ENCODE measurements at places on chromosomes 3 and 15.

DNA sequence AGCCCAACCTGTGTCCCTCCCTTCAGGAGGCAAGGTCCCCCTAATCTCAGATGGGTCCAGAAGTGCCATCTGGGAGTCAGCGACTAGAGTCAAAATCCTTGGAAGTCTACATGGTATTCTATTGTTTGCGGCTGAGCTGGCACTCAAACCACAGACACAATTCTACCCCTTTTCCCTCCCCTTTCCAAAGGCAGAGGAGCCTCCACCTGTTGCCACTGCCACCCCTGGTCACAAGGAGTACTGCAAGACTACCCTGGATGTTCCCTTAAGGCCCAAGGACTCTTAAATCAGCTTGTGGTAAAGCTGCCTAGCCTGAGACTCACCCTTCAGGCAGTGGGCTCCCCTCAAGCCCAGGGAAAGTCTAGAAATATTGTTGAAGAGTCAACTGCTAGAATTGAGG lies 4.3 kb upstream of the OR5H6 start:
- no peak for DNase-seq

DNA sequence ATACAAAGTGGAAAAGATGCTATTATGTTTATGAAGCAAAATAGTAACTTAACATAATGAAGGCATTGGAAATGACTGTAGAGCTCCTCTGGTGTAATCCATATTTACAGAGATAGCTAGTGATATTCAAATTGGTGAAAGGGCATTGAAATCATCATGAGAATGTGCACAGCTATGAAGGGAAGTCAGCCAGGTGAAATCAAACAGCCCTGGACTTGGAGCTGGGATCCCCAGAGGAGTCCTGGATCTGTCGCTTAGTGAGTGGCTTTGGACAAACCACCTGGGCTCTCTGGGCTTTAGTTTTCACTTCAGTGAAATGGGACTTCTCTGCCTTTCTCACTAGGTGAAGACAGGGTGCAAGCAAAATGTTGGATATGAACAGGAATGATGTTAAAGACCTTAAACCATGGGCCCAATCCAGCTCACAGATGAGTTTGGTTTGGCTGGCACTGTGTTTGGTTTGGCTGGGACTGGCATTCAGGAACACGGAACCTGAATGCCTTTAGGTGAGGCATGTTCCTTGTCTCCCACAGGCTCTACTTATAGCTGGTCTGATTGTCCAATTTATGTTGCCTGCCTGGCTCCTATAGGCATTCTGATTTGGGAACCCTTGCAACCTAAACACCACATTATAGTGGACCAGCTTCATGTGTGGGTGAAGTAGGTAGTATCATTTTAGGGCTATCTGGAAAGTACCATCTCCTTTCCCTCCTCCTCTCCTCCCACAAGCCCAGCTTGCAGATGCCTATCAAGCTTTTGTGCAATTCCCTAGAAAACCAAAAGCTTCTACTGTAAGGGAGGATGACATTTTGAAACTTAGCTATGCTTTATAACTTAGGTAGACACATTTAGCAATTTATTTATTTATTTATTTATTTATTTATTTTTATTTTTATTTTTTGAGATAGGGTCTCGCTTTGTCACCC lies 110.6 kb upstream of the TNFAIP8L3 start:
- DNase-seq: no peak

DNA sequence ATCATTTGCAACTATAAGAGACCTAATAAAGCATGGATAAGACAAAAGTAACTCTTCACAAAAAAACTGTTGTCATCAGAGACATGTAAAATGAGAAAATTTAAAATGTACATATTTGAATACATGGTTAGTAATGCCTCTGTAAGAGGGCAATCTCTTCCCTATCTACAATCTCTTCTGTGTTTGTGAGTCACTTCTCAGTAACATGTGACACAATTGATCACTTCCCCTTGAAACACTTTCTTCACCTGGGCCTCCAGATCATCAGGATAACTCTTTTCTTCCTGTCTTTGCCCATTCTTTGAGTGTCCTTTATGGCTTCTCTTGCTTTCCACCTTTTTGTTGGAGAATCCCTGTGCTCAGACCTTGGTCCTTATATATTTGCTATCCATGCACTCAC lies 50.4 kb downstream of the TFDP2 start:
- no peak for DNase-seq

DNA sequence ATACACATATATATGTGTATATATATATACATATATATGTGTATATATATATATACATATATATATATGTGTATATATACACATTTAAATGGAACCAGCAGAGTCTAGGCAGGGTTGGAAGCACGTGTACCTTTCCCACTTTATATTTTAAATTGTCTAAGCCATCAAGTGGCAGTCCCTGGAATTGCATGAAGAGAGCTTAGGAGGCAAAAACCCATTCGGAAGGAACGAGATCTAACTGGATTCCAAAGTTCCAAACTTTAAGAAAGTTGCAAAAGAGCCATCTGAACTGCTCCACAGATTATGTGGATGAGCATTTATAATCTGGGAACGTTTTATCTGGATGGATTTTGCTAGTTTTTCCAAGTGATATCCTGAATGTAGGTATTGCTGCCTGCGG lies 186.5 kb downstream of the FOXP1 start:
- DNase-seq: no peak

- no peak for DNase-seq
Measured at GRCh38 chr15:69794645-69795469, 302.9 kb downstream of the TLE3 start.

DNA sequence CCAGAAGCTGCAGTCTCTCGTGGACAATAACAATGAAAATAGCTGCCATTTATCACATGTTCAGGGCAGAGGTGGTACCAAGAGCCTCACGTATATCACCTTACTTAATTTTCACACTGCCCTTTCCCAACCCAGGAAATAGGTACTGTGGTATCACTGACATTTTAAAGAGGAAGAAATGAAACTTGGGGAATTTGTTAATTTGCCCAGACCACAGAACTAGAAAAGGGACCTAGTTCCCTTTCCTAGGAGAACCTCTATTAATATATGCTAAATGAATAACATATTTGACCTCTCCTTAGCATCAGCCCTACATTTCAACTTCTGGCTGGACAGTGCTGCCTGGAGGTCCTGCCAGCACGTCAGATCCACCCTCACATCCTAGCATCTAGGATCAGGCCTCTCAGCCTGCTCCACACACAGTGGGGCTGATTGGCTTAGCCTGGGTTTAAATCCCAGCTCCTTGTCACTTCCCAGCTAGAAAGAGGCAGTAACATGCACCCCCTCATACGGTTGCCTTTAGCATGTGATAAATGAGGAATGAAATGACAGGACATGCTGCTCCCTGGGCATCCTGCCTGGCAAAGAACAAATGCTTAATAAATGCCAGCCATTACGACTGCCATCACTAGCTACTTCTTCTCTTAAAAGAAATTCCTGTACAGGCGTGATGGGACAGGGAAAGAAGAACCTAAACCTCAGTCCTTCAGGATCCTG lies 95.1 kb upstream of the TNFAIP8L3 start:
- DNase-seq: no peak

GRCh38 chr15:47812470-47812999 lies 95.2 kb downstream of the SEMA6D start:
- DNase-seq: no peak

- no peak for DNase-seq
Measured at GRCh38 chr3:7663771-7664170, 802.9 kb downstream of the GRM7 start.

DNA sequence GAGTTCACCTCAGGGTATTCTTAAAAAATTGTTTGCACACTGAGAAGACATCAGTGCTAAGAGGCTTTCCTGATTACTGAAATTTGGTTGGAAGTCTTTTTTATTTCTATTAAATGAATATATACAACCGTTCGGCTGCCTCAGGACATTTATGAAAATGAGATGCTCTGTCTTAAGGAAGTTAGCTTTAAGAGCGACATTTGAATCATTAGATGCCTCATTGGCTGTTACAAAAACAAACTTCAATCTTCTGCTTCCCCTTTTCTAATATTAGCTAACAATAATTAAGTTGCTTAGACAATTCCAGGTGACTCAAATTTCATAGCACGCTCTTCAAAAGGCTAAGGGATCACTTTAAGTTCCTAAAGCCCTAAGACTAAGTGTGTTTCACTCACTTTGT lies 673.7 kb downstream of the FHIT start:
- DNase-seq: no peak

- no peak for DNase-seq
Measured at GRCh38 chr3:52172262-52172757, 18.1 kb upstream of the POC1A start.

GRCh38 chr3:25427155-25427554 lies 908 bp upstream of the RARB start:
- DNase-seq: no peak

DNA sequence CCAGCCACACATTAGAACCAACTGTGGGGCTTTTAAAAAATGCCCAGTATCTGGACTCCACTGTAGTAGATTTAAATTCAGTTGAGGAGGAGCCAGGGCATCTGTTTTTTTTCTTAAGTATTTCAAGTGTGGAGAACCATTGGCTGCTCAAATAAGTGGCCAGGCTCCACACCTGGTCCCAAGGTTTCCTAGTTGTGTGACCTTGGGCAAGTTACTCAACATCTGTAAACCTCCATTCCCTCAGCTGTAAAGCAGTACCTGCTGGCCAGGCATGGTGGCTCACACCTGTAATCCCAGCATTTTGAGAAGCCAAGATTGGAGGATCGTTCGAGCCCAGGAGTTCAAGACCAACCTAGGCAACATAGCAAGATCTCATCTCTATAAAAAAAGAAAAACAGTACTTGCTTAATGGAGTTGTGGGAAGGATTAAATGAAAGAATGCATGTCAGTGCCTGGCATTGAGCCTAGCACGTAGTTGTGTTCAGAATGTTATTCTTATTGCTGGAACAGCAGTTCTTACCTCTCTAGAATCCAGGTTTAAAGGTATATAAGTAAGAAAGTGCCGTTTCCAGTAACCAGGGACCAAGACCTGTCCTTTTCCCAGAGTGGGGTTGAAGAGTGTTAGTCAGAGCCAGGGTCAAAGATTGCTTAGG lies 2.0 kb downstream of the PPP1R14D start:
- no peak for DNase-seq

GRCh38 chr3:194307849-194308248 lies 43.3 kb downstream of the CPN2 start:
- DNase-seq: no peak

GRCh38 chr3:76308541-76308940 lies 523.2 kb upstream of the ZNF717 start:
- no peak for DNase-seq

- no peak for DNase-seq
Measured at GRCh38 chr15:34122771-34123183, 20.9 kb downstream of the PGBD4 start.

GRCh38 chr3:86451749-86452148 lies 539.2 kb downstream of the VGLL3 start:
- DNase-seq: no peak

- no peak for DNase-seq
Measured at GRCh38 chr3:171165499-171165921, 139.0 kb upstream of the SLC2A2 start.

DNA sequence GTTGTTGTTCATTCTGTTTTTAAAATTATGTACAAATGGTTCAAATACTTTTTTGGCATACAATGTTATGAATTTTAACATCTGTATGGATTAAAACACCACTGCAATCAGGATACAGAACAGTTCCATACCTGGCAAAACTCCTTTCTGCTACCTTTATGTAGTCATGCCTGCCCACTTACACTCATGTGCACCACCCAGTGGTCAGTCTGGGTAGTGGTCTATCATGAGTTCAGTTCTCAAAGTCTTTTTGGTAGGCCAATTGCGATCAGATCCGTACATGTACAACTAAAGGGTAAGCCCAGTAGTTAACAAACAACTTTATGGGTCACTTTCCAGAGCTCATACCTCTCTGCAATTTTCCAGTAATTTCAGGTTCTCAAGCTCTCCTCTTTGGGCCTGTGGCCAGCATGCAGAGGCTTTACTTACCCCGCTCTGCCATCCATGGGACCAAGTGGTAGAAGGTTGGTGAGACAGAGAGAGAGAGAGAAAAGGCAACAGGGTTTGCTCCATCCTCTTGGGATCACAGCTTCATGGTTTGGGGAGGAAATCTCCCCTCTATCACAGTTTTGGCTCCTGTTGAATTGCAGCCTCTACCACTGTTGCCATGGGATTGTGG lies 63.9 kb upstream of the FAM98B start:
- peak; percentile 32 for DNase-seq

DNA sequence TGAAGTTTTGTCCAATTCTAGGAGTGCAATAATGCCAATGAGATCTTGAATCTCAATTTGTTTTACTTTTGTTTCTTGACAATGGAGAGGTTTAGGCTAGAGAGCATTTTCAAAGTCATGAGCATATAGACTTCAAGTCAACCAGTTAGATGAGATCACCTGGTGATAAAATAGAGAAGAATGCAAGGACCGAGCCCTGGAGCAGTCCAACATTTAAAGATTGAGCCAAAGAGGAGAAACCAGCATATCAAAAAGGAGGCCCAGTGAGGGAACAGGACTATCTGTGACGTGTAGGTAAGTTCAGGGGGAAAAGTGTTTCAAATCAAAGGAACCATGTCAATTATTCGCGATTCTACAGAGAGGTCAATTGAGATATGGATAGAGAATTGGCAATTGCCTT lies 1.7 kb upstream of the PIAS1 start:
- no peak for DNase-seq

- DNase-seq: no peak
Measured at GRCh38 chr3:20141851-20142250, 44.2 kb downstream of the SGO1 start.

DNA sequence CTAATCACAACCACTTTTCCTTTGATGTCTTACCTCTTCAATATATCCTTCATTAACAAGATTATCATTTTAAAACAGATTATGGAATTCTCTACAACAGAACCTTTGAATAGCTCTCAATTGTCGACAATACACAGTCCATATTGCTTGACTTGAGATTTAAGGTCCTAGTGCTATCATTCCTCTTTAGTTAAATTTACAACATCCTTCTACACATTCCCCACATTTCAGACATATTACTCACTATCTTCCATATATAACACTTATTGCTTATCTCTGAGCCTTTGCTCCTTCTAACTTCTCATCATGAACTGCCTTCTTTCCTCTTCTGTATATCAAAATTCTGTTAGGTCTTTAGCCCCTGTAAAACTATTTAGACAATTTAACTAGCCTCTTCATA lies 247.0 kb downstream of the STXBP5L start:
- DNase-seq: no peak

GRCh38 chr3:156240642-156241041 lies 120.3 kb downstream of the KCNAB1 start:
- DNase-seq: no peak
